ENCODE measurements at places on chromosomes 5 and 9.

GRCh38 chr9:127714020-127714750, 1.3 kb downstream of the PTRH1 start:
- no peak for DNase-seq

- no peak for DNase-seq
These were observed 287.8 kb upstream of the RASA1 start for GRCh38 chr5:86979811-86980411.

DNA sequence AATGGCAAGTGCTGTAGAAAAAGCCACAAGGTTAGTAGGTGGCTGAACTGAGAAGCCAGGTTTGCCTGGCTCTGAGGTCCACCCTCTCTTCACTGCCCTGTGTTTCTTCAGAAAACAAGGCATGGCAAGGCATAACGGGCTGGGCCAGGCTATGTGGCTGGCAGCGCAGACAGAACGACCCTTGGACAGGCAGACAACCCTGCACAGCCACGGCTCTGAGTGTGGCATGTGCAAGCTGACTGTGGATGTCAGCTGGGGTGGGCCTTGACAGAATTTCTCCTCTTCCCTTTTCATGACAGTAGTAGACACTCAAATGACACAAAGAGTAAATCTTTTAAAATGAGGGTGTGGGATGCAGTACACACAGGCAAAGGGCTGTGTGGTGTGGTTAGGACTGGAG, 81.7 kb downstream of the MACROH2A1 start:
- DNase-seq: no peak

- no peak for DNase-seq
These were observed 82.6 kb upstream of the GRHPR start for GRCh38 chr9:37339923-37340322.

DNA sequence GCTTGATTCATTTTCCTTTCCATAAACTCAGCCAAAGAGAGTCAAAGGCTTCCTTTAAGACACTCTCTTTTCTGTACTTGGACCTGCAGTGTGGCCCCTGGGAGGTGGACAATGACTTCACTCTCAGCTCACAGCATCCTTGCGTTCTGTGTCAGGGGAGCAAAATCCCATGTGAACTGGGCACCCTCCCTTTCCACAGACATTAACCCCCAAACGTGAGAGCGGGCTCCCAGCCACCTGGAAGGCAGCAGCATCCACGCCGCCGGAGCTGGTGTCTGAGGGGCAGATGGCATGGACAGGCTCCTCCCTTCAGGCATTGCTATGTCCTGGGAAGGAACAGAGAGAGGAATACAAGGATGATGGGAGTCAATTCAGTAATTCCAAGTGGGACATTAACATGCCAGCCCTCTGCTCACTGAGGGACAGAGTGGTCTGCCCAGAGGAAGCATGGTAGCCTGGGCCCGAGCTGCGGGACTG, 39.5 kb downstream of the TRIP13 start:
- DNase-seq: no peak

- DNase-seq: no peak
These were observed 134.3 kb downstream of the MEF2C start for GRCh38 chr5:88748666-88749065.

GRCh38 chr5:116830079-116830478, 255.5 kb upstream of the SEMA6A start:
- DNase-seq: no peak

DNA sequence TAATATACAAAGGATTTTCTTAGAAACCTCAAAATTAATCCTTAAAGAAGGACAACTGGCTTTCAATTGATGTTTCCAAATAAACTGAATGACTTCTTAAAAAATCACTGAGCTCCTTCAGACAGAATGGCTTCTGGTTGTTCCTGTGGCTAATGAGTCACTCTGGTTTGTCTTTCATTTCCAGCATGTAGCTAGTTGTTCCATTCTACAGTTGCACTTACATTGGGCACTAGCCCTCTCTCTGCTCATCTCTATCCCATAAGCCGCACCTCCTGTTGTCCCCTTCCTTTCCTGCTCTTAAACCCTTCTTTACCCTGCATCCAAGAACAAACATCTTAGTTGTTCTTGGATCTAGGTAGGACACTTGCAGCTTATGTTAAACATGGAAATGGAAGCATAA, 235.3 kb upstream of the HAPLN1 start:
- no peak for DNase-seq

DNA sequence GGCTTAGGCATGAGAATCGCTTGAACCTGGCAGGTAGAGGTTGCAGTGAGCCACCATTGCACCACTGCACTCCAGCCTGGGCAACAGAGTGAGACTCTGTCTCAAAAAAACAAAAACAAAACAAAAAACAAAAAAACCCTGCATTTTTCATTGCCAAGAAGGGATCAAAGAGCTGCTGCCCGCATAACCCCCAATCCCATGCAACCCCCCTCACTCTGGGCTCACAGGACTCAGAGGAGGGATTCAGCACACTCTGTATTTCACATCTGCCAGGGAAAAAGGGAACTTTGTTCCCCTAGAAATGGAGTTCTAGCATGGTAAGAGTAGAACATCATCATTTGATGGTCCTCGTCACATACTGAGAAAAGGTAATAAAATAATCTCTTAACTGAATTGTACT, 153.9 kb upstream of the GNA14 start:
- no peak for DNase-seq

- DNase-seq: no peak
These were observed 220.9 kb downstream of the IRX2 start for GRCh38 chr5:2530609-2531008.

DNA sequence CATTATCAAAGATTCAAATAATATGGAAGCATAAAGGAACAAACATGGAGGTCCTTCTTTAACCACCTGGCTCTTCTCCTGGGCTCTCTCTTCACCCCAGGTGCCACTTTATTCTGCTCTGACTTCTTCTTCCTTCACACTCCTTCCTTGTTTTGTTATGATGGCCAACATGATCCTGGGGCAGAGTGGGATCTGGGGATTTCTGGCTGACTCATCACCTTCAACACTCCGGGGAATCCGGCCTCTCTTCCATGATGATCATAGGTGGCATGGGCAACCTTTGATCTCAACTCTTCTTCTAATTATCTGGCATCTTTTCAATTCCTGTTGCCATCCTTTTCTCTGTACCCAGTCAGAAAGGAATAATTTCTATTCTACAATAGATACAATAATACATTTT, 62.1 kb upstream of the TRPC7 start:
- no peak for DNase-seq

- DNase-seq: no peak
These were observed 3.4 kb upstream of the RHOBTB3 start for GRCh38 chr5:95727764-95728191.

DNA sequence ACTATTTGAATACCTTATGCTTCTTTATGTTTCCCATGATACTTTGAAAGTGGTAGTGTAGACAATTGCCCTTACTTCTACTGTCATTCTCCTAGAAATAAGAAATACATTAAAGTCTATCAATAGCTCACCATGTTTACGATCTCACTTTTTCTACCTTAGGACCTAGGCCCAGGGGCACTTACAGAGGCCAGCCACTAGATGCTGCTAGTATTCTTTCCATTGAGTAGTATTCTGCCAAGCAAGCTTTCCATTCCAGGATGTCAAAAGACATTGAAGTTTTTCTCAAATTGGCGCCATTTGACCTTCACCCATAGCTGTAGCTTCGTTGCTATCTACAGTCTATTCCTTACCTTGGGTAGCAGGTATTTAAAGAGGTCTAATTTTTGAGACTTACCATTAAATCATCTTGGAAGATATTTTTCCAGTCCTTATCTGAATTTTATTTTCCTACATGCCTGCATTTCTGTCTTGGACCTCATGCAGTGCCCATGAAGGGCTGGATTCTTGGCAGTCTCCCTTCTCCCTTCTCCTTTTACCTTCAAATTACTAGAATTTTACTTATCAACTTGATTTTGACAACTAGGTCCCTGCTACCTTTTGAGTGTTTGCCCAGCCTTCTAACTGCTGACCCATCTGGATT, 246.0 kb upstream of the NUDT12 start:
- DNase-seq: no peak

GRCh38 chr5:151897896-151898295, 26.8 kb downstream of the GLRA1 start:
- no peak for DNase-seq

DNA sequence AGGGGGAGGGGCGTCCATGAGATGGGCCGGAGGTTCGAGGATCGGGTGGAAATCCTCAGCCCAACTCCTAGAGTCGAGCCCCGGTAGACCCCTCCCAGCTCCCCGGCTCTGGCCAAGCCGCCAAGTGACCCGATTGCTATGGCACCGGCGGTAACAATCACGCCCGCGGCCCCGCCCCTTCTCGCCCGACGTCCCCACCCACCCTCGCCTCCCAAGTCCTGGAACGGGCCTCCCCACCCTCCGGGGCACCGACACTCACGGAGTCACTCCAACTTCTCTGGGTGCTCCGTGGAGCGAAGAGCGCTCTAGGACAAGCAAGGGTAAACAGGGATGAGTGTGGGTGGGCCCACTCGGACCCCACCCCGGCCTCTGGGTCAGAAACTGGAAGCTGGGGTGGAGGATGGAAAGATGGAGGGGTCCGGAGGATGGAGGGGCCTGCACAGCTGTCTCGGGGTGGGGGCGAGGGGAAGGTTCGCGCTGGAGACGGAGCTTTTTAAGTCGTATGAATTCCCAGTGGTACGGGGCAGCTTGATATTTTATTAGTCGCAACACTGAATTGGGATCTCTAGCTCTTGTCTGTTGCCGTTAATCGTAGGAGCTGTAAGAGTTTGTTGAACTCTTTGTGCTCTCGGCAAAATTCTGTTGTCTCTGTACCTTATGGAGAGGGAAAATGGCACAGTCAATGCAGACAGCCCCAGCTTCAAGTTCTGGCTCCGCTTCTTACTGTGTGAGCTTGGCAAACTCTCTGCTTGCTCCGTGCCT, at the start of gene SPACA9:
TSS of gene SPACA9 (plus strand) at position 204 of the 762 bp plus-strand sequence. CDS start 5,050 bp downstream, outside the sequence.
- DNase-seq: no peak

GRCh38 chr5:6788956-6789649, 75.9 kb downstream of the TENT4A start:
- no peak for DNase-seq

DNA sequence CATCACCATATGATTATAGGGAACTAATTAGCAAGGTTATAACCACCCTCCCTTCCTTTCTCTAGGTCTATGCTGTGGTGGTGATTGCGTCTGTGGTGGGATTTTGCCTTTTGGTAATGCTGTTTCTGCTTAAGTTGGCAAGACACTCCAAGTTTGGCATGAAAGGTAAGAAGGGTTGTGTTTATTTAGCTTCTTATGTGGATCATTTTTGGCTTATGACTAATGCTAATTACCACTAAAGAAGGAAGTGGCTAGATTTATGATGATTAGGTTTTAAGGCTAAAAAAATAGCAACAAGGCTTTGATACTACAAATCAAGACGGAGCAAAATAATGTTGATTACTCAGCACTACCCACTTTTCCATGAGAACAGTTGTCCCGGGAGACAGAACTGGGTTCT, 82.4 kb downstream of the NTRK2 start:
- no peak for DNase-seq
